Effector CD4-positive, alpha-beta T cell (primary cell): ENCODE measurements at places on chromosomes 13 and 19.

DNA sequence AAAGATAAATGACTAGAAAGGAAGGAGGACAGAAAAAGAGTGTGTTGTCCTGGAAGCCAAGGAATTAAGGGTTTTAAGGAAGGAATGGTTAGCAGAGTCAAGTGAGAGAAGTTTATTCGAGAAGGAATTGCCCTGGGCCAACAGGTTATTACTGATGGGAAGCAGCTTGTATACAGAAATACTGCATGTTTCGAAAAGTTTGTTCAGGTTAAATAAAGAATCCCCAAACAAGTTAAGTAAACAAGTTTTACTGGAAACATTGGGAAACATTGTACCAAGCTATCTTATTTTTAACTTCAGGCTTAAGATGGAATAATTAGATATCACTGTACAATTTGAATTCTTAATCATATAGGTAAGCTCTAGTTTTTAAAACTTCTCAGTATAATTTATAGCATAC is 28.2 kb upstream of the FBXL3 start:
- no peak for DNase-seq

DNA sequence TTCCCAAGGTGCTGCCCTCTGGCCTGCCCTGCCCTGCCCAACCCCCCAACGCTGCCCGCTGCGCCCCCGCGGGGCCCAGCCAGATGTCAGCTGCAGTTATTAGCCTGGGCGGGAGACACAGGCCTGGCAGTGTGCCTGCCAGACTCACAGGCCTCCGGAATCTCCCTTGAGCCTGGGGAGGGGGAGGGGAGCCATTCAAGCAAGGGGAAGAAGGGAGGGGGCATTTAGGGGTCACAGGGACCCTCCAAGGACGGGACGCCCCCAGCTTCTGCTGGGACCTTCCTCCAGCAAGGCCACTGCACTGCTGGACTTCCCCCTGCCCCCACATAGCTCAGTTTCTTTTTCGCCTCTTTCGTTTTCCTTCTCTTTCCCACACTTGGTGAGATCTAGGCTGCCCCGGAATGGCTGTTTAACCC is 2.6 kb upstream of the JUNB start:
- DNase-seq = peak; percentile 56

GRCh38 chr19:6773323-6773931 is 919 bp downstream of the VAV1 start:
- peak; percentile 21 for DNase-seq

- DNase-seq = no peak
Observed at GRCh38 chr13:72303941-72304746, 423.3 kb downstream of the MZT1 start.

- no peak for DNase-seq
Observed at GRCh38 chr13:31310356-31310755, 110.6 kb downstream of the B3GLCT start.
